ENCODE measurements at places on chromosomes 6 and 20. TPM values are rescaled to one million over a fixed set of nuclear protein-coding genes. Genes with fewer than 3 reads are reported as not detected.

The IYD gene
- total RNA-seq: not detected

The KHDRBS2 gene
- total RNA-seq: not detected

The GRM4 gene
- total RNA-seq: not detected

The ZNF831 gene
- total RNA-seq: not detected

The C6orf52 gene
- 10.5 TPM for total RNA-seq

The CD83 gene
- 3.2 TPM for total RNA-seq

All from K562 (cell line).